CD4-positive, alpha-beta T cell treated with Interleukin-17A for 1 hour (primary cell): ENCODE measurements at places on chromosomes 1 and 21.
A peak's percentile ranks its signal among the peaks of the same experiment; 100 is the strongest.

- DNase-seq = no peak
These were observed 13.2 kb upstream of the PRKAB2 start for GRCh38 chr1:147185432-147185831.

DNA sequence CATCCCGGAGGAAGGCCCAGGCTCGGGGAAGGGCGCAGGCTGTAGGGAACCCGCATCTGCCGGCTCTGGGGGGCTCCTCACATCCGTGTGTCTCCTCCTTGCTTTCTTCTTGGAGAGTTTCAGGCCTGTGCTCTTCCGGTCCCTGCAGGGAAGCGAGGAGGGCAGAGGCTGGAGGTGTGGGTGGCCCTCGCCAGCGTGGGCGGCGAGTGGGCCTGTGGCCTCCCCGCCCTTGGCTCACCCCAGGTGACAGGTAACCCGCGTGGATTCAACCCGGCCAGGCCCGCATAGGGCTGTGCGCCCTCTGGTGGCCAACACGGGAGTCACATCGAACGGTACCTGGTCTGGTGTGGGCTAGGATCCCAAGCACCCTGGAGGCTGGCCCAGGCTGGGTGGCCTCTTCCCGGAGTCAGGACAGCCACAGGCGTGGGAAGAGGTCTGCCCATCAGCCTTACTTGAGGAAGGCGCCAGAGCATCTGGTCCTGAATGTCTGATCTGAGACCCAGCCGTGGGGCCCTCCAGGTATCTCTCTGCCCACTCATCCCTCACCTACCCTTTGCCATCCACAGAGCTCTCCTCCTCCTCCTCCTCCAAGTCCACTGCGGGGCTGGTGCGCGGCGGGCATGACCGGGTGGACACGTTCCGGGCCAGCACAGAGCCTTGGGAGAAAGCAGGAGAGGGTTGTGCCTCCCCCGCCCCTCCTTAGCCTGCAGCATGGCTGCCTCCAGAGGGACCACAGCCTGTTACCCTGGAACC lies 9.6 kb upstream of the TNFRSF25 start:
- DNase-seq = peak; percentile 85

DNA sequence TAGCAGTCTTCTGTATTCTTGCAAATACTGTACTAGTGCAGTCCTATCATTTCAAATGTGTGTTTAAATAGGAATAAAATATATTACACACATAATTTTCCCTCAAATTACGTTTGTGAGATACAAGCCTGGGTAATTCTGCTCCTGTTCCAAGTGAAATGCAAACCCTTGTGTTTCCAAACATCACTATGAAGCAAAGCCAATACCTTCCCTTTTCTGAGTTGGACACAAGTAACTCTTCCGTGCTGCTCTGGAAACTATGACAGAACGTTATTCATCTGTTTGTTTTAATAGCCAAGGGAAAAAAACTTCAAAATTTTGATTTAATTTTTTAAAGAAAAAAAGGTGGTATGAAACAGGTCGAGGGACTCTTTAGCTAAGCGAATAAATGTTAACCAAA lies 73.7 kb upstream of the UBE2U start:
- DNase-seq = no peak

DNA sequence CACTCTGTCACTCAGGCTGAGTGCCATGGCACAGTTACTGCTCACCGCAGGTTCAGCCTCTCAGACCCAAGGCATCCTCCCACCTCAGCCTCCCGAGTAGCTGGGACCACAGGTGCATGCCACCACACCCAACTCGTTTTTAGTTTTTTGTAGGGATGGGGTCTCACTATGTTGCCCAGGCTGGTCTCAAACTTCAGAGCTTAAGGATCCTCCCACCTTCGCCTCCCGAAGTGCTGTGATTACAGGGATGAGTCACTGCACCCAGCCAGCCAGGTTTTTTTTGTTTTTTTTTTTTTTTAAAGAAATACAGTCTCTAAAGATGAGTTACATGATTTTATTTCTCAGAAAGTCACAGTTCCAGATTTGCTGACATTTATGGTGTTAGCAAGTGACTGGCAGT lies 29.0 kb downstream of the BACE2 start:
- DNase-seq = no peak

DNA sequence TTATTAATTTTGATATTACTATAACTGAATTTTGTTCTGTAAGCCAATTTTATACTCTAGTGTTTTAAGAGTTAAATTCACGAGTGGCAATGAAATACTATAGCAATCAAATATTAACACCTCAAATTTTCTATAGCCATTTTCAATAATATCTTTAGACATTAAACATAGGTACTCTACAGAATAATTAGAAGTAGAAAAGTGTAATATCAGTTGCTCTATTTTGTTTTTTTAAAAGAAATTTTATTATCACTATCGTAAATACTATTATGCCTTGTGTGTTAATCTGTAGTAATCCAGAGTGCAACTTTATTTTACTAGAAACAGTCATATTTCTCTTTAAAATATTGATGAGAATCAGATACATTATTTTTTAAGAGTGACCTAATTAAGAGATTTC lies 691.2 kb downstream of the USP25 start:
- no peak for DNase-seq

- DNase-seq = no peak
These were observed 808 bp upstream of the SERINC2 start for GRCh38 chr1:31412205-31412604.

DNA sequence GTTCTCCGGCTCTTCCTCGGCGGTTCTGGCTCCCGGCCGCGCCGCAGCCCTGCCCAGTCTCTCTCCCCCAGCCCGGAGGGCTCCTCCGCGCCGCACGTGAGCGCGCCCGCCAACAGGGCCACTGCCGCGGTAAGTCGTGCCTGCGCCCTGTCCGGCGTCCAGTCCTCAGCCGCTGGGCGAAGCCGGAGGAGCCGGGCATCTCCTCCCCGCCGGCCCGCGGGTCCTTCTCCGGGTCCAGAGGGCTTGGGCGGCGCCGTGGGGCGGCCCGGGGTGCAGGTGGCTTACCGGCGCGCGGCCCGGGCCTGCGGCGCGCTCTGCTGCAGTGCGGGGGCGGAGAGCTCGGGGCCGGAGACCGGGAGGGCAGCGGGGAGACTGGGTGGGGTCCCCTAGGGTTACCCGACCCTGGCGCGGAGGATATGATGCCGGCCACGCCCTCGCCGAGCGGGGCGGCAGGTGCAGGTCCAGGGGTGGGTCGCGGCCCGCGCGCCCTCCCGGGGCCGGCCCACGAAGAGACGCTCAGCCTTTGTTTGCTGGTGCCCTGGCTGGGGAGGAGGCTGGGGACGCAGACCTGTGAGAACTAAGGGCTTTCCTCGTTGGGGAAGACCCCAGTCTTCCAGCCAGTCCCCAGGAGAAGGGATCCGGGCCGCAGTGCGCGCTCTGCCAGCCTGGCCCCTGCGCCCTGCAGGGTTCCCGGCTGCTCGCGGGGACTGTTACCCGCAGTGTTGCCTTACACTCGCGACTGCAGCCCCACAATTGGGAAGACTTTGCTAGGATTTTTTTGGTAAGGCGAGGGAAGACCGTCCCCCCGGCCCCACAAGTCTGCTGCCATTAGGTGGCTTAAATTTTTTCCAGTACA lies at the start of gene DOP1B:
DOP1B (plus strand) TSS at position 10 of the 856 bp plus-strand sequence. CDS start 7,910 bp downstream, outside the sequence.
- DNase-seq = no peak

GRCh38 chr21:24824209-24824608 lies 783.1 kb downstream of the MRPL39 start:
- DNase-seq = no peak

GRCh38 chr1:160858507-160858906 lies 4.2 kb downstream of the CD244 start:
- DNase-seq = no peak

GRCh38 chr1:57854436-57854835 lies 430.6 kb upstream of the DAB1 start:
- DNase-seq = no peak

DNA sequence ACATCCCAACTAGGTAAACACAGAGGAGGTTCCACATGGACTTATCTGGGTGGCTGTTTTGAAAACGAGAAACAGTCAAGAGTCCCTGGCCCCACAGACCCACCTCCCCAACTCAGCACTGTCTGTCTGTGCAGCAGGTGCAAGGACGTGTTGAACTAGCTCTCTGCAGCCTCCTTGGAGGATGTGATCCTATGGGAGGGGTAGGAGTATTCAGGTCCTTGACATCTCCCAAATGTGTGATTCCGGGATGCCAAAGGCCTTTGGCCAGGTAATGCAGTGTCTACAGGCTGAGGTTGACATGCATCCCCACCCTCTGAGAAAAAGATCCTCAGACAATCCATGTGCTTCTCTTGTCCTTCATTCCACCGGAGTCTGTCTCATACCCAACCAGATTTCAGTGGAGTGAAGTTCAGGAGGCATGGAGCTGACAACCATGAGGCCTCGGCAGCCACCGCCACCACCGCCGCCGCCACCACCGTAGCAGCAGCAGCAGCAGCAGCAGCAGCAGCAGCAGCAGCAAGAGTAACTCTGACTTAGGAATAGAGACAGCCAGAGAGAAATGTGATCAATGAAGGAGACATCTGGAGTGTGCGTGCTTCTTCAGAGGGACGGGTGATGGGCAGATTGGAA lies 151.6 kb upstream of the CAMK1G start:
- DNase-seq = no peak

DNA sequence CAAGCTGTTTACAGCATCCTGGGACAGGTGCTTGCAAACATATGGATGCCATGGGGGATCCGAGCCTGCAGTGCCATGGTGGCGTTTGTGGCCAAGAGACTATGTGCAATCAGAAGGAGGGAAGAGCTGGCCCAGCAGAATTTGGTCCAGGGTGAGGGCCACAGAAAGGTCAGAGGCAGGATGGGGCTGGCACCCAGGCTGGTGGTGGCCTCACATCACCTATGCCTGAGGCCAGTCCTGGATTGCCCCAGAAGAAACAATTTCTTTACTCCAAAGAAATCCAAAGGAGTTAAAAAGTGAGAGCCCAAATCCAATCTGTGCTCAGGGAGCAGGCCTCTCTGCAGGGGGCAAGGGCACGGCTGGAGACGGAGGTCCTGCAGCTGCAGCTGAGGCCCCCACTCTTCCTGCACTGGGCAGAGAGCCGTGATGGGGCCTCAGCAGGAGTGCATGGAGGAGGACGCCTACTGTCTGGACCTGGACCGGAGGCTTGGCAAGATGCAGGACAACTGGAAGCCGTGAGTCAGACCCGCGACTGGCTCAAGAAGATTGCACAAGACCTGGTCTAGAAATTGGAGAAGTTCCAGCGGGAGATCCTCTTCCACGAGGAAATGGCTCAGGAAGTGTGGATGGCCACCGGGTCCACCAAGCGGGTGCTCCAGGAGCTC lies 163.5 kb downstream of the RYR2 start:
- DNase-seq = no peak

- no peak for DNase-seq
These were observed 355.5 kb downstream of the LMO4 start for GRCh38 chr1:87684194-87684593.

DNA sequence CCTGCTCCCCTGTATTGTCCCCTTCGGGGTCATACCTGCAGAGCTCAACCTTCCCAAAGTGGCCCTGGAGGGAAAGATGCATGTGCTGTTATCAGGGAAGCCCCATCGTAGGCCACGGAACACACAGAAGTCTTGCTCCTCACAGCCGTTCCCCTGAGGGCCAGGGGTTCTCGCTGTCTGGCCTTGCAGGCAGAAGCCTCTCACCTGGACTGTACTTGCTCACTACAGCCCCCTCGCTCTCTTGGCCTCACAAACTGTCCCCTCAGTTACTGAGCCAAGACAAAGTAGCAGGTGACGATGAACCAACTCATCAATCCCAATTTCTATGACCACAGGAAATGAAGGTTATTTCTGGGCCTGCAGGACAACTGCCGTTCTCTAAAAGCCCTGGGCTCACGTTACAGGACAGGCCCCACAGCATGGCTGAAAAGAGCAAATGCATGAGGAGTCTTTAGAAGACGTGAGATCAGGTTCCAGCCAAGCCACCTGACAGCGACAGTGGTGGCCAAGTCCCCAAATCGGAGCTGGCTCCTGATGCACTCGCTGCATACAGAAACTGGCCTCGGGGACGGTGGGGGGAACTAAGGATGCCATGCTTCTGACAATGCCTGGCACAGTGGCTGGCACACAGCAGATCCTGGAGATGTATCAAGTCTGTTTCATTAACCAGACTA lies 95.0 kb downstream of the RAVER2 start:
- no peak for DNase-seq

DNA sequence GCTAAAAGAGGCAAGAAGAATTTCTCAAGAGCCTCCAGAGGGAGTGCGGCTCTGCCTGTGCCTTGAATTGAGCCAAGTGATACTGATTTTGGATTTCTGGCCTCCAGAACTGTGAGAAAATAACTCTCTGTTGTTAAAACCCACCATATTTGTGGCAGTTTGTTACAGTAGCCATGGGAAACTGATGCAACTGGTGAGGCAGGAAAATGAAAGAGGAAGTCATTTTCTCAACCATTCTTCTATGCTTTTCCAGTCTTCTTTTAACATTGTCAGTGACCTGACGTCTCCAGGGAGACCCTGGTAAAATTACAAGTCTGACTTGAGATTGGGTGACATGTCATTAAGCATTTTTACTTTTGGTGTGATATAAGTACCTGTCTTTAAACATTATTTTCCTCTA lies 5.8 kb downstream of the OR6P1 start:
- DNase-seq = no peak

GRCh38 chr1:209162651-209163050 lies 420.9 kb upstream of the CAMK1G start:
- no peak for DNase-seq
